ENCODE measurements at places on chromosomes 4 and X. TPM values are rescaled to one million over a fixed set of nuclear protein-coding genes. Genes with fewer than 3 reads are reported as not detected.

The REPS2 gene
- total RNA-seq, result 0.14 TPM

The DCAF4L1 gene
- 0.09 TPM for total RNA-seq

The SPARCL1 gene
- under 0.01 TPM for total RNA-seq

The SMARCA1 gene
- 58.9 TPM for total RNA-seq

The ENAM gene
- total RNA-seq, result not detected

The H2BW2 gene
- total RNA-seq, result not detected

The ZNF157 gene
- total RNA-seq, result not detected

The CXCL11 gene
- 0.14 TPM for total RNA-seq

The GPR50 gene
- not detected for total RNA-seq

The SATL1 gene
- total RNA-seq, result not detected

The DGKK gene
- not detected for total RNA-seq

The CCDC158 gene
- 0.18 TPM for total RNA-seq

The AWAT2 gene
- not detected for total RNA-seq

The ANXA5 gene
- total RNA-seq, result 1,015 TPM

The ADRA2C gene
- 0.37 TPM for total RNA-seq

The RBM47 gene
- total RNA-seq, result 2.5 TPM

All from smooth muscle cell of bladder (primary cell).